ENCODE measurements at places on chromosomes 5 and 9.

DNA sequence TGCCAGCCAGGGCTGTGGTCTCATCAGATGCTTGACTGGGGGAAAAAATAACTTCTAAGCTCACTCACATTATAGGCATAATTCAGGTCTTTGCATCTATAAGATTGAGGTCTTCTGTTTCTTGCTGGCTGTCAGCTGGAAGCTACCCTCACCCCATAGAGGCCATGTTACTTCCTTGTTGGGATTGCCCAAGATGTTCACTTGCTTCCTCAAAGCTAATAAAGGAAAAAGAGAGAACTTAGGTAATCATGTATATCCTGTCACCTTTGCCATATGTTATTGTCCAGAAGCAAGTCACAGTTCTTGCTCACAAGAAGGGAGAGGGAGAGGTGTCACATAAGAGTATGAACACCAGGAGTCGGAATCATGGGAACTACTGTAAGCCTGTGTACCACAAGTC, 38.7 kb upstream of the ANKRD34B start:
- no peak for DNase-seq

DNA sequence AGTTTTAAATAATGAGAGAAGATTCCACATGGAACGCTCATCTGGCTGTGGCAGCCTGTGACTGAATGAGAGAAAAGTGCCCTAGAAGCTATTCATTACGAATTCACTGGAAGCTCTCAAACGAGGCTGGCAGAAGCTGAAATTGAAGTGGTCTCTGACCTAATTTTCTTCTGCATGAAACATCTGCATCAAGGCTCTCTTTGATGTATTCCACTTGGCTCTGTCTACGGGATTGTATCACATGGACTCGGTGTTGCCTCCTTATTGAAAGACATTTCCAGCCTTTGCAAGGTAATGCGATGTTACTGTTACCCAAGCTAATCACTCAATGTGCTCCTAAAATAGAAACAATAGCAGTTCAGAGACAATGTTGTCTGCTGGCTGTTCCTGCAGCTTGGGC, 246.9 kb upstream of the ZNF462 start:
- no peak for DNase-seq

- no peak for DNase-seq
Observed at GRCh38 chr9:21432672-21433425, 7.4 kb upstream of the IFNA1 start.

GRCh38 chr5:87183896-87184295, 83.8 kb upstream of the RASA1 start:
- DNase-seq: no peak

DNA sequence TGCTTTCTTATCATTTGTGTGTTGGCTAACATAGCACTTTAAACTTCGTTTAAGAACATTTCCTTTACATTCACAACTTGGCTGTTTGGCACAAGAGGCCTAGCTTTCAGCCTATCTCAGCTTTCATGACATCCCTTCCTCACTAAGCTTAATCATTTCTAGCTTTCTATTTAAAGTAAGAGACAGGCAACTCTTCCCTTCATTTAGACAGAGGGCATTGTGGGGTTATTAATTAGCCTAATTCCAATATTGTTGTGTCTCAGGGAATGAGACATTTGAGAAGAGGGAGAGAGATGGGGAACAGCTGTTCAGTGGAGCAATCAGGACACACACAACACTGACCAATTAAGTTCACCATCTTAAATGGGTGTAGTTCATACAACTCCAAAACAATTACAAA, 51.0 kb upstream of the OR2K2 start:
- DNase-seq: no peak

DNA sequence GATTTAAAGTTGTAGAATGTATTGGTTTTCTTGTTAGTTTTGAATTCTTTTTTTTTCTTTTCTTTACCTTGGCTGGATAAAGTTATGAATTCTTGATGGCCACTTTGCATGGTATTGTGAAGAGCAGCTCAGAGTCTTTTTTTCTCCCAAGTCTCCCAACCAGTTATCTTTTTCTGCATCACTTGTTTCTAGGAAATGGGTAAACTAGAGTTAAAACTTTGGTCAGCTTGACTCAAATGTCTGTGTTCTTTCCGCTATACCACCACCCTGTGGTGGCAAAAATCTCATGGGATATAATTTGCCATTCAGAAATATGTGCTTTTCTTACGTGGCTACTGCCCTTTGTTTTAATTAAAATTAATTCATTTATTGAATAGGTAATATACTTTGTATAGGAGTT, 113.2 kb downstream of the UNC13B start:
- no peak for DNase-seq

DNA sequence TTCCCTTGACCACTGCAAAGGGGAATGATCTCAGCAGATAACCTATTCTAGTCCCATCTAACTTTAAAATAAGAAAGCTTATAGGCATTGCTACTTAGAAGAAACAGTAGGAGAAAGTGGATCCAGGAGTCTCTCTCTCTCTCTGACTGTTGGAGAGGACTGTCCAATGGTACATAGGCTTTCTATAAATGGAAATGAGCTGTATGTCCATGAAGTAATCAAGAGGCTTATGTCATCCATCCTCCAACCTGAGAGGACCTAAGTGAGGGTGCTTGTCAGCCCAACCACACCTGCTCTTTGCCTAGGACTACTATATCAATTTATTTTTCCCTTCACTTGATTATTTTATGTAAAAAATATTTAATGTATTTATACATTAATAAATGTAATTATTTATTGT, 172.3 kb downstream of the PAPPA start:
- DNase-seq: no peak

DNA sequence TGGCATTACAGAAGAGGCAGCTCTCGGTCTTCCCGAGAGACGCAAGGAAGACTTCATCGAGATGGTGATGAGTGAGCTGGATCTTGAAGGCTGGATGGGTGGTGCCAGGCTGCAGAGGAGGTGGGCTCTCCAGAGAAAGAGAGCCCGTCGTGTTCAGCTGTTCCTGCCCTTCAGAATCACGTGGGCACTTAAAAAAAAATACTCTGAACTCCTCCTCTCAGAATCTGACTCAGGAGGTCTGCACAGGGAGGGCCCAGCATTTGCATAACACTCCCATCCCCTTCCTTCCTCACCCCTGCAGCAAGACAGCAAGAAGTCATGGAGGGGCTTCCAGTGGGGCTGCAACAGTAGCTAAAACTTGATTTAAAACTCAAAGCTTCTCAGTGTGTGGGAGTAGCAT, 203.0 kb downstream of the ATPSCKMT start:
- no peak for DNase-seq

GRCh38 chr9:100473276-100474081, 530 bp downstream of the TMEFF1 start:
- DNase-seq: peak; percentile 4

DNA sequence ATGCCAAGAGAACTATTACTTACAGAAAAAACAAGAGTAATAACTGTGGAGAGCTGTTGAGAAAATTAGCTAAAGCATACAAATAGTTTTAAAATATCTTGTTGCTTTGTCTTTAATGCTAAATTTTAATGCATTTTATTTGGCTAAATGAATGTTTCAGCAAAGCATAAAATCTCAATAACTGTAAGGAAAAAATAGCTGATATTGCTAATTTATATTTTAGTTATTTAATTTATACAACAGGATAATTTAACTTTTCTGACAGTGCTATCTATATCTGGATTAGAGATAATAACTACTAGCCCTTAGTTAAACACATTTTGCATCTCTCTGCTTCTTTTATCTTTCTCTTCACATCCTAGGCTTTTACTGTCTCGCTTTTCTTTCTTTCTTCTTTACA, 1014.9 kb upstream of the COX7C start:
- DNase-seq: no peak

DNA sequence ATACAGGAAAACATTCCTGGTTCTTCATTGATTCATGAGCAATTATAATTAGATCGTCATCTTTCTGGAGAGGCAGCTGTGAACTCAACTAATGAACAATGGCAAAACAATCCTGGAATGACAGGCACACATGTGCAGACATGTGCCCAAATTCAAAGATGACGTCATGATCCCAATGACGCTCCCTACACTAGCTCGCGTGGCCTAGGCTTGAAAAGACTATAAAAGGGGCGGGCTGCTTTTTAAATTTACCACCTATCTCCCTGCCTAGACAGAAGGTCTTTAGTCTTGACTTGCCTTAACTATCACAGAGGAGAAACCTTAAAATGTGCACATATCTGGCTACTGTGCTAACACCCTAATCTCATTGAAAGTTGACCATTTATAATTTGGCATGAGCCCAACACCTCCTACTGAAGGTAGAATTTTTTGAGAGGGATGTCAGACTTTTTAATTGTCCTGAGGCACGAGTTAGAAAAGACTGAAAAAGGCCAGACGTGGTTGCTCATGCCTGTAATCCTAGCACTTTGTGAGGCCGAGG, 88.2 kb downstream of the PRRT1B start:
- DNase-seq: no peak

DNA sequence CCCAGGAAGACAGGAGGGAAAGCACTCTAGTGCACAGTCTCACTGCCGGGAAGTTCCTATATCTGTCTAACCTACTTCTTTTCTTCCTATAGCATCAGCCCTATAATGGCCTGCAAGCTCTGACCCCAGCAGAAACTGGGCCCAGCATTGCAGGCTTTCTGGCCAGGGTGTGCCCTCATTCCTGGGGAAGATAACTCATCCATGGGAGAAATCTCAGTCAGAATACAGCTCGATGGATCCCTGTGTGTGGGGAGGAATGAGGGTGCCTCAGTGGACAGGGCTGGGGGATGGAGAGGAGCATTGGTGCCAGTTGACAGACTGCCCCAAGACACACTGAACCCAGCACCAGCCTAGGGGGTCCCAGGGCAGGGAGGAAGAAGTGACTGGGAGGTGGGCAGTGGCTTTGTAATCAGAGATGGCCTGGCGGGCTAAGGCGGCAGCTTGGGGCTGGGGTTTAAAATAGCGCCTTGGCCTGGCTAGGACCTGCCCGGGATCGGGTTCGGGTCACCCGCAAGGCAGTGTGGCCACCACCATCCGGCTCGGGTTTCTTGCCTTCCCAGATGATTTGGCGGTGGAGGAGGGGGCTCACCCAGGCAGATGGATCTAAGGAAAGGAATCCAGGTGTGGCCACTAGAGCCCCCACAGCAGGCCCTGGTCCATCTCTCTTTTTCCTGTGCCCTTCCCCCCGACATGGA, 7.6 kb upstream of the CXXC5 start:
- no peak for DNase-seq

- DNase-seq: no peak
Observed at GRCh38 chr5:100758306-100758705, 144.8 kb downstream of the ST8SIA4 start.

- no peak for DNase-seq
Observed at GRCh38 chr5:69083412-69083811, 10.4 kb upstream of the SLC30A5 start.

DNA sequence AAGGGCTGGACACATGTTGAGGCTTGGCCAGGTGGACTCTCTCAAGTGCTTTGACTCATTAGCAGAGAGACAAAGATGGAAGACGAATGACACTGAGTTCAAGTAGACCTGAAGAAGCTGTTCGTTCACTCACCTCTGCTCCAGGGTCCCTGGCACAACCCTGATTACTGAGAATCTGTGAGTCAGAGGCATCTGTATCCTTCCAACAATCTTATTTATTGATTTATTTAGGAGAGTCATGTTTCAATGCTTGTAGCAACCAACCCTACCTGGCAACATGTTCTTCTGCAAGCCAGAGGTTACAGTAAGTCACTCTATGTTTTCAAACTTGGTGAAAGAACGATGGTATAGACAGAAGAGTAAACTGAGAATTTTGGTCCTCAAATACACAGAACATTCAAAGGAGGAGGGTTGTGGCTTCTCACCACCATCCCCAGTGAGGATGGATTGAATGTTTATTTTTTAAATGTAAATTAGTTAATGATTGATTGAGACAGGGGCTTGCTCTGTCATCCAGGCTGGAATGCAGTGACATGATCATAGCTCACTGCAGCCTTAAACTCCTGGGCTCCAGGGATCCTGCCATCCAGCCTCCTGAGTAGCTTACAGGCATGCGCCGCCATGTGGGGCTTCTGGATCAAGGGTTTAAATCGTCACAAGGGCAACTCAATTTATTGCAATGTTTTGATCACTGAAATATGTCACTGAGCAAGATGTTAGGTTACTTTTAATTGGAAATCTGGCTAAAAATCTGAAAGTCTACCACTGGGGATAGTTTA, 55.7 kb upstream of the CARTPT start:
- no peak for DNase-seq

DNA sequence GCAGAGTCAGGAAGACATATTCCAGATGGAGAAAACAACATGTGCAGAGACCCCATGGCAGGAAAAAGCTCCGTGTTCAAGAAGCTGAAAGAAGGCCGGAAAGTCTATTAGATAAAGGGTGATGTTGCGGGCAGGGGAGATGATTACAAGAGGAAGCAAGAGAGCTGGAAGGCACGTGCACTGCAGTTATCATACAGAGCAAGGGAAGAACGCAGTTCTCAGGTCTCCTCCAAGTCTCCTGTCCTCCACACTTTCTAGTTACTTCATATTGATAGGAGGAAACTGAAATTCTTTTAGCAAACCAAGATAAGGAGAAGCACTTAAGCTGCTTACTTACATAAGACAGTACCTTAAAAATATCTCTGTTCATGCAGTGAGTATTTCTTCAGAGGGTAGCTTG, 58.3 kb upstream of the PLPP6 start:
- no peak for DNase-seq

DNA sequence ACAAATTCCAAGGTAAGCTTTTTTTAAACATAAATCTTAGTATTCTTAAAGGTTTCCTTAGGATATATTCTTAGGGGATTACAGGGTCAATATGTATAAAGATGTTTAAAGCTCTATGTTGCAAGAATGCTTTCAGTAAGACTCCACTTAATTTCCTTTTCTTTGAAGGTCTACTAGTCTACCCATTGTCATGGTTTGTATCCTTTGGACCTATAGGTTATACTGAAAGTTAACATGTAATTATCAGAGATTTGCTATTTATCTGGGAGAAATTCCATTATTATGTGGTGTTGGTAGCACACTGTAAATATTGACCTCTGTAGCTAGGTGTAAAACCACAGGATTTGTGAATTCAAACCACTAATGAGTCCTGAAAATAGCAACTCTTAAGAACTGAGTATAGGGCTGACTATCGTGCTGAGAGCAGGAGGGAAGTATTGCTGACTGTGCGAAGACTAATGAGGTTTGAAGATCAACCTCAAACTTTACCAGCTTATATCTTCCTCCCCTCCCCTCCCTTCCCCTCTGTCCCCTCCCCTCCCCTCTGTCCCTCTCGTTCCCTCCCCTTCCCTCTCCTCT, 85.6 kb downstream of the GADD45G start:
- DNase-seq: no peak

DNA sequence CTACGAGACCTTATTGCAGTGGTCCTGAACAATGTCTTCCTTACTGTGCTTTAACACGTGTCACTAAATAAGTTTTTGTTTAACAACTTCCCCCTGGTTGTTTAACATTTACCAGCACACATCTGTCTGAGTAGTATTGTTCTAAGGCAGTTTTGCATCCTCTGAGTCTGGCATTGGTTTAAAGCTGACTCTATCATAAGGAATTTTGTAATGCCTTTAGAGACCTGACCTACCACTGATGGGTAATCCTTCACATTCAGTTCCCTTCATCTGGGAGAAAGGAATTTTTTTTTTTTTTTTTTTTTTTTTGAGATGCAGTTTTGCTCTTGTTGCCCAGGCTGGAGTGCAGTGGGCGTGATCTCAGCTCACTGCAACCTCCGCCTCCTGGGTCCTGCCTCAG, 20.0 kb upstream of the PCAT7 start:
- no peak for DNase-seq

Measured in central memory CD4-positive, alpha-beta T cell (primary cell).